ENCODE measurements at places on chromosomes 13 and 19. TPM values are rescaled to one million over a fixed set of nuclear protein-coding genes. Genes with fewer than 3 reads are reported as not detected.
A peak's percentile ranks its signal among the peaks of the same experiment; 100 is the strongest.

POLRMT gene
- 76.6 TPM for polyA plus RNA-seq

ZNF773 gene
- 5.4 TPM for polyA plus RNA-seq

- no peak for DNase-seq
Observed at GRCh38 chr13:104318121-104318520, 1251.9 kb upstream of the SLC10A2 start.

- DNase-seq, result no peak
Observed at GRCh38 chr19:55463583-55464031, 944 bp downstream of the C19orf85 start.

DNA sequence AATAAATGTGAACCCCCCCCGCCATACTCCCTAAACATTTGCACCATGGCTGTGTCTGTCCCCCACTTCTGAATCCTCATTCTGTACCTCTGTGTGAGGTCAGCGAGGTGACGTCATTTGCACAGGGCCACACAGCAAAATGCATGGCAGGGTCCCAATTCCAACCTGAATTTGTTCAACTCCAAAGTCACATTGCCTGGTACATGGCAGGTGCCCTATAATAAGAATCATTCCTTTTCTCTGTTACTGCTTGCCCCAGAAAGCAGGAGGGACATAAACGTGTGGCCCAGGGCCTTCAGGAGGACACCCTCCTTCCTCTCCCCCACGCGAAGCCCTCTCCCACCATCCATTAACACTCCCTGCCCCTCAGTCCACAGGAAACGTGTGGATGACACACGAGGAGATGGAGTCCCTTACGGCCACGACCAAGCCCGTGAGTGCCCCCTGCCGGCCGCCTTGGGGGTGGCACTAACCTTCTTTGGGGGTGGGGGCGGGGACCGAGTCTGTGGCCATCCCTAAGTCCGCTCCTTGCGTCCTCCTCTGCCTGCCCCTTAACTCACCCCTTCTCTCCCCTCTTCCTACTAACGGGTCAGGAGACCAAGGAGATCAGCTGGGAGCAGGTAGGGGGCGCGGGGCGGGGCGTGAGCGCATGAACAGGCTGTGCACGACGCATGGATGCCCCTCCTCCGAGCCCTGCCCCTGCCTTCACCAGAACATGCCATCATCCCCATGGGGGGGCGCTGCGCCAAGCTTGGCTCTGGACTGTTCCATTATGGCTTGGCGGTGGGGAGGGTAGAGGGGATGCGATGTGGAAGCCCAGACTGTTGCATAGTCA, 9.4 kb downstream of the HRC start:
- peak; percentile 85 for DNase-seq

DNA sequence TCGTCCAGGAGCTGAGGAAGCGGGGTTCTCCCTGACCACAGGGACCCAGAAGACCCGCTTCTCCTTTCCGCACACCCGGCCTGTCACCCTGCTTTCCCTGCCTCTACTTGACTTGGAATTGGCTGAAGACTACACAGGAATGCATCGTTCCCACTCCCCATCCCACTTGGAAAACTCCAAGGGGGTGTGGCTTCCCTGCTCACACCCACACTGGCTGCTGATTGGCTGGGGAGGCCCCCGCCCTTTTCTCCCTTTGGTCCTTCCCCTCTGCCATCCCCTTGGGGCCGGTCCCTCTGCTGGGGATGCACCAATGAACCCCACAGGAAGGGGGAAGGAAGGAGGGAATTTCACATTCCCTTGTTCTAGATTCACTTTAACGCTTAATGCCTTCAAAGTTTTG, 18.9 kb downstream of the VASP start:
- no peak for DNase-seq

- DNase-seq, result no peak
Observed at GRCh38 chr19:4113398-4114088, 10.4 kb downstream of the MAP2K2 start.

GRCh38 chr19:5697890-5698634, 8.0 kb downstream of the RPL36 start:
- no peak for DNase-seq

DNA sequence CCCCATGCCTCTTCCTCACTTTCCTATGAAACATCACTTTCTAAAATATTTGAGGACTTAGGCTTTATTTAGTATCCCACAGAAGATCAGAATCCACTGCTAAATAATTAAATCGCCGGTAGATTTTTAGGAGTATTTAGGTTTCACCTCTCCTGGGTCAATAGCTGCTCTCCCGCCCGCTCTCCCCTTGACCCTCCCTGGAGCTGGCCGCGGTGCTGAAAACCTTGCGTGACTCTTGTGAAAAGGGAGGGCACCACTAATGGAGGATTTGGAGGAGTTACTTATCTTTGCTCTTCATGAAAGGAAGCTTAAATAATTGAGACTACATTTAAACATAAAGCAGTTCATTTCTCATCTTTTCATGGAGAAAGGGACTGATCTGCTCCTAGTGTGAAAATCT, 14.1 kb downstream of the POU4F1 start:
- DNase-seq, result no peak

- DNase-seq, result no peak
Observed at GRCh38 chr13:79227418-79227817, 178.6 kb downstream of the RBM26 start.

DNA sequence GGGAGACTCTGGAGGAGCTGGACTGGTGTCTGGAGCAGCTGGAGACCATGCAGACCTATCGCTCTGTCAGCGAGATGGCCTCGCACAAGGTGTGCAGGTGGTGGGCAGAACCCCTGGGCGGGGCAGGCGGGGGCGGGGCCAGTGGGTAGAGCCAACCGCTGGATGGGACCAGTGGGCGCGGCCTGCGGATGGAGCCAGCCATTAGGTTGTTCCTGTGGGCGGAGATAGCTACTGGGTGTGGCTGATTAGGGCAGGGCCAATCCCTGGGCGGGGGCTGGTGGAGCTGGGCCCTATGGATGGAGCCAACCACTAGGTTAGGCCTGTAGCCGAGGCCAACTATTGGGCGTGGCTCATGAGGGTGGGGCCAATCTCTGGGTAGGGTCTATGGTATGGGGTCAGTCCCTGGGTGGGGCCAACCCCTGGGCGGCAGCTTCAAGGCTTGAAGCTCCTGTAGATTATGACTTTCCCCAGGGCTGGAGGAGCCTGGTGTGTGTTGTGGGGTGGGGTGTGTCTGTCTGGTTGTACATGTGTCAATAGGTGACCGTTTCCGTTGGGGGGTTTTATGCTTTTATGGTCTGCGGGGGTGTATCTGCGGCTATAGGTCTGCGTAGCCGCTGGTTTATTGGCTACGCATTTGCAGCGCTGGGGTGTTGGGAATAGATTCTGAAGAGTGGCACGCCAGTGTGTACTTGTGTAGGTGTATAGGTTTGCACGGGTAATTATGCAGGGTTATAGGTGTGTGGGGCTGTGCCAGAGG, 30.7 kb downstream of the PDE4A start:
- no peak for DNase-seq

All from aorta (tissue), 5 donors.